Adrenal gland (tissue), 19 donors: ENCODE measurements at places on chromosomes 7 and 10. TPM values are rescaled to one million over a fixed set of nuclear protein-coding genes. Genes with fewer than 3 reads are reported as not detected.

The HGF gene
- 86.6 TPM for total RNA-seq

The TRIM74 gene
- 2.3 TPM for total RNA-seq

DNA sequence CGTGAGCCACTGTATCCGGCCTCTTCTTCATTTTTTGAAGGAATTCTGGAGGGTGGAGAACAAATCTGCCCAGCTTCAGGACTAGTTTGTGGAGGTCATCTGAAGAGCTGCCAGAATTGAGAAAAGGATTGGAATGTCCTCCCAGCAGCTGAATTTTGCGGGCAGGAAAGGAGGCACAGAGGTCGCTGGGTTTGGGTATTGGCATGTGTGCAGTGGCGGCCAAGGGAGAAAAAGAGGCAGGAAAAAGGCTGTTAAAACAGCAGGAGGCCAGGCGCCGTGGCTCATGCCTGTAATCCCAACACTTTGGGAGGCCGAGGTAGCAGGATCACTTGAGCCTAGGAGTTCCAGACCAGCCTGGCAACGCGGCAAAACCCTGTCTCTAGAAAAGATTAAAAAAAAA lies 80.4 kb downstream of the HIP1 start:
- peak overlapping the region; percentile 48 for H3K27ac ChIP-seq
- DNase-seq: no peak
- no peak overlapping the region for H3K4me3 ChIP-seq
- no peaks in the 10 kb centered on the region for H3K4me1 ChIP-seq
- H3K27me3 ChIP-seq: no peaks in the 10 kb centered on the region

The ATP6V0A4 gene
- not detected for total RNA-seq

GRCh38 chr7:68787566-68787965 lies 810.7 kb upstream of the AUTS2 start:
- H3K27ac ChIP-seq: no peak overlapping the region
- H3K4me3 ChIP-seq: no peak overlapping the region
- no peaks in the 10 kb centered on the region for H3K36me3 ChIP-seq

The PON3 gene
- 1.2 TPM for total RNA-seq

The AGAP4 gene
- total RNA-seq: 15.8 TPM

GRCh38 chr7:120089968-120090367 lies 183.0 kb upstream of the KCND2 start:
- no peaks in the 10 kb centered on the region for H3K27me3 ChIP-seq
- H3K4me3 ChIP-seq: no peak overlapping the region
- H3K36me3 ChIP-seq: no peaks in the 10 kb centered on the region
- no peak overlapping the region for H3K27ac ChIP-seq

DNA sequence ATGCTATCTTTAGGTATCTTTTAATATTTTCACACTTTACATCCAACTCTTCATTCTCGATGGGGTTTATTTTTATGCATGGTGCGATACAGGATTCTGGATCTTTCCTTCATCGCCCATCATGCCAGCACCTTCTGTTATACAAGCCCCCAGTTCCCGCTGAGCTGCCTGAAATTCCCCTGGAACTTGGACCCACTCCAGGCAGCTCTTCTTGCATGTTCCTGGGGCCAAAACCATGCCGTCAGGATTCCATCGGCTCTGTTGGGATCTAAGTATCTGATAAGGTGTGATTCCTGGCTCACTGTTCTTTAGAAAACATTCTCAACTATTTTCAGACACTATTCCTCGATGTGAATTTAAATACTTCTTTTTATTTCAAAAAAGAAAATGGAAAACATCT lies 40.5 kb upstream of the PPP2R2D start:
- no peaks in the 10 kb centered on the region for H3K4me1 ChIP-seq
- no peaks in the 10 kb centered on the region for H3K27me3 ChIP-seq
- no peaks in the 10 kb centered on the region for H3K36me3 ChIP-seq
- H3K4me3 ChIP-seq: no peak overlapping the region
- H3K27ac ChIP-seq: no peak overlapping the region
- DNase-seq: no peak
